ENCODE measurements at places on chromosomes 3 and 15.
A peak's percentile ranks its signal among the peaks of the same experiment; 100 is the strongest.

DNA sequence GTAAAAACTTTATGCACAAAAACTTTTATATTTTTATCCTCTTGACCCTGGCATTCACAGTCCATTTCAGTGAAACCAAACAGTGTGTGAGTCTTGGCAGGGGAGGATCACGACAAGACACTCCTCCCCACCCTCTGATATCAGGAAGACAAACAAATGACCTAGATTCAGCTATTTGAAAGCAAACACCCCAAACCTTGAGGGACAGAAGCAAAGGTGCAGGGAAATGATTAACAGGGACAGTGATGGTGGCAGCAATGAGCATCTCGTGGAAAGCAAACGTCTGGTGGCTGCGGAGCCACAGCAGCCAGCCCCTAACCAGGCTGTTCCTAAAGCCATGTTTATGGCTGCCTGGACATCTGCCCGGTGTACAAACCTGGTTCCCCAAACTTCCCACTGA is 52.1 kb downstream of the FSIP1 start:
- DNase-seq = no peak

DNA sequence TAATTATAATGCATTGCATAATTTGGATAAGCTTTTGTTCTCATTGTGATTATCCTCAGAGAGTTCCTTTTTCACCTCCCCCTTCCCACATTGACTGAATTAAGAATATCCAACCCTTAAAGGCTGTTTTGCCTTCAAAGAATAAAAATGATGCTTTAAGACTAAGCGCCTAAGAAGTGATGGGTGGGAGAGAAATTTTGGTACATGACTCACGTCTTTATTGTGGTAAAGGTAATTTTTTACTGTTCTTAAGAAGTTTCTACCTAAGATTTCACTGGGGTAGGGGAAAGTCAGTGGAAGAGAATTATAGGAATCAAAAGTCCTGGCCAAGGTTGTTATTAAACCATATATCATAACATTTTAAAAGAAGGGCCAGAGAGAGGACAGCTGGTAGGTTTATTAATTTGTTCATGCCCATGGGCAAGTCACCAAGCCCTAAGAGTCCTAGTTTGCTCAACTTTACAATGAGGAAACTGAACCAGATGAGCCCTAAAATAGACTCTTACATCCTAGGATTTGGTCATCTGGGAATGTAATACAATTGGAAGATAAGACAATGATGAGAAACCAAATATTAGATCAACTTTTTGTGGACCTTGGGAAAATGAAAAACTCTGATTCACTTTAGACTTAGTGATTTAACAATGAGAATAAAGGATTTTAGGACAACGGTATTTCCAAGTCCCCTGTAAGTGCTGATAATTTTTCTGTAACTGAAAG is 101.1 kb upstream of the RASGRP1 start:
- no peak for DNase-seq

- DNase-seq = no peak
Observed at GRCh38 chr3:190076601-190077394, 43.9 kb downstream of the P3H2 start.

DNA sequence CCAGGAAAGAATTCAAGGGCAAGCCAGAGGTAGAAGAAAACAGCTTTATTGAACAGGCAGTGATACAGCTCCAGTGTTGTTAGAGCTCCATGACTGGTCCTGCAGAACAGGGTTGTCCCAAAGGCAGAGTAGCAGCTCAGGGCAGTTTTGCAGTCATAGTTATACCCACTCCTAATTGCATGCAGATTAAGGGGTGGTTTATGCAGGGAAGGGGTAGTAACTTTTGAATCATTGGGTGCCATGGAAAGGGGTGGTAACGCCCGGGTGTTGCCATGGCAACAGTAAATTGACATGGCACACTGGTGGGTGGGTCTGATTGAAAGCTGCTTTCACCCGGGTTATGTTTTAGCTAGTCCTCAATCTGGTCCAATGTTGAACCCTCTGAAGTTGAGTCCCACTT is 9.7 kb upstream of the RAB6B start:
- DNase-seq = peak; percentile 54

DNA sequence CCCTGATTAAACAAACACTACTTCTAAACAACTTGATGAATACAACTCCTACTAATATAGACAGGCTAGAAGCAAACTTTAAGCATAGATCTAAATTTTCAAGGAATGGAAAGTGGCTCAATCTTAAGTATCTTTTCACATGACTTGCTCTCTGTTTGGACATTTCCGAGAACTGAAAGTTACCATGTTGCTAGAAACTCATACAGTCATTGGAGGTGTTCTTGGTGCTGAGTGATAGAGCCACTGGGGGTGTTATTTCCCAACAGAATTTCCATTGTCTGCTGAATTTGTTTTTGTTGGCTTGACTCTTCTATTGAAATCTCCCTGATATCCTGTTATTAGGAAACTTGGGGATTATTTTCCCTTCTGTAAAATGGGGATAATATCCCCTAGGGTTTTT is 264.5 kb upstream of the RASGRP1 start:
- no peak for DNase-seq

DNA sequence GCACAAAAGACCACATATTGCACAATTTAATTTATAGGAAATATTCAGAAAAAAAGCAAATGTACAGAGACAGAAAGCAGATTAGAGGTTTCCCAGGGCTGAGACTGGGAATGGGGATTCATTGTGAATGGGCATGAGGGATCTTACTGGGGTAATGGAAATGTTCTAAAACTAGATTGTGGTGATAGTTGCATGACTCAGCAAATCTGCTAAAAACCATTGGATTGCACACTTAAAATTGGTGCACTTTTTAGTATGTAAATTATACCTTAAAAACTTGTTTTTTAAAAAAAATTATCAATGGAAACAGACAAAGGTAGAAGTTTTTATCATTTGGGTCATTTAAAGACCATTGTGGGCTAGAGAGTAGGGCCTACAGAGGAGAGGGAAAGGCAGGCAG is 230.6 kb downstream of the IL5RA start:
- no peak for DNase-seq

GRCh38 chr3:134709076-134709475 is 58.3 kb upstream of the KY start:
- DNase-seq = no peak

GRCh38 chr3:94162700-94163099 is 99.8 kb downstream of the NSUN3 start:
- DNase-seq = no peak

DNA sequence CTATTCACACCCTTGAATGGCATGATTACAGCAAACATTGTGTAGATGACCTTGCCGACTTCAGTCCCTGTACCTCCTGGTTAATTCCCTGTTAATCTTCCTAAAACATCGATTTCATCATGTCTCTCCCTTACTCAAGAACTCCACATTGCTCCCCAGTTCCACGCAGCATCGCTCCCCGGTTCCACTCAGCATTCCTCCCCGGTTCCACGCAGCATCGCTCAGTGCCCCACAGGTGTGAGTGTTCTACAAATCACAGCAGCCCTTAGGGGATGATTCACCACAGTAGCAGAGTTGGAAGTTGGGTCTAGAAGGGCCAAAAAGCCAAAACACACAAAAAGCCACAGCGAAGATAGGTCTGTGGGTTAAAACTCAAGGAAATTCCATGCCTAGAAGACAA is 8.6 kb upstream of the TNK2 start:
- no peak for DNase-seq

- peak; percentile 28 for DNase-seq
Observed at GRCh38 chr15:68431792-68432401, at the start of gene ITGA11. TSS of gene ITGA11 (minus strand) at chr15:68432163. CDS start at chr15:68432066, 97 bp downstream.

- DNase-seq = peak; percentile 15
Observed at GRCh38 chr3:46541835-46542234, 24.3 kb downstream of the LRRC2 start.

Data from NAMALWA (cell line).